CD4-positive, alpha-beta T cell treated with Interferon gamma for 1 hour (primary cell): ENCODE measurements at places on chromosomes 1 and 21.

DNA sequence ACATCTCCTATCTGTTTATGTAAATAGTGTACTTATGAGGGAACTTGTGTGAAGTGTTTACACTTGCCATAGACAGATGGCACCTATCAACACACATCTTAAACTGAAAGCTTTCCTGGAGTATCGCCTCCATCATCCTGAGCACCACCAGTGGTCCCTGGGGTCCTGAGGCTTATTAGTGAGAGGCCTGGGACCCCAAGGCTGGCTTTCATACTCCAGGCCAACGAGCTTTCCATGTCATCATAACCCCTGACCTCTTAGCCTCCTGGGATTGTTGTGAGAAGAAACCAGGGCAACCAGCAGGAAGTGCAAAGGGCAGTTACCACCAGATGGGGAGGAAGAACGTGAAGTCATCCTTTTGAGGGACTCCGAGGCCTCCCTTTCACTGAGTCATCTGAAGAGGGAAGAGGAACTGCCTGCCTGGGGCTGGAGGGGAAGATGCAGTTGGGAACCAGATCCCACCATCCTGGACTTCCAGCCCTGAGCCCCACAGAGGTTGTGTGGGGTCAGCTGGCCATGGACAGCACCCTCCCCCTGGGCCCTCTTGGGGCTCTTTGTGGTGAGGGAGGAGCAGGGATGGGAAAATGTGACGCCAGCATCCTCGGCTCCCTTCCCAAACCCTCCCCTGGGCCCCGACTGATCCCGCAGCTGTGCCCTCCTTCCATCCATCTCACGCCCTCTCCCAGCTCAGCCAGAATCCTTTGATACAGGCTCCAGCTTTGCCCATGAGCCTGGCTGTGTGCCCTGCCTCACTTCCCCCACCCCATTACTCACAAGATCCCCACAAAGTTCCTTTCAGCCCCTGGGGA, 5.8 kb downstream of the INKA2 start:
- DNase-seq: peak; percentile 75

DNA sequence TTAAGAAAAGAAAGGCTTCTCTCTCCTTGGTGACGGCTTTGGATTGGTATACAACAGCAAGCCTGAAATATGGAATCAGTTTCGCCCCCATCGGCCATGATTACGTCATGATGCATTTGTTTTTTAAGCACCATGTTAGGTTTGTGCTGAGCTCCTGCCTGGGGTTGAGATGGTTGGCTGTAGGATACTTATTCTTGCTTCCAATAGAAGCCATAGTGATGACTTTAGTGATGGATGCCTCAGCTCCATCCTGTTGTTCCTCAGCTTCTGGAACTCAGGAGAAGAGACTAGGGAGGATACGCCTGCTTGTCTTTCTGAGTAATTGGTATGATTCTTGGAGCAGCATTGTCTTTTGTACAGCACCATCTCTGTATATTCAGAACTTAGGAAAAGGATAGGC, 14.7 kb downstream of the XCL1 start:
- DNase-seq: no peak

DNA sequence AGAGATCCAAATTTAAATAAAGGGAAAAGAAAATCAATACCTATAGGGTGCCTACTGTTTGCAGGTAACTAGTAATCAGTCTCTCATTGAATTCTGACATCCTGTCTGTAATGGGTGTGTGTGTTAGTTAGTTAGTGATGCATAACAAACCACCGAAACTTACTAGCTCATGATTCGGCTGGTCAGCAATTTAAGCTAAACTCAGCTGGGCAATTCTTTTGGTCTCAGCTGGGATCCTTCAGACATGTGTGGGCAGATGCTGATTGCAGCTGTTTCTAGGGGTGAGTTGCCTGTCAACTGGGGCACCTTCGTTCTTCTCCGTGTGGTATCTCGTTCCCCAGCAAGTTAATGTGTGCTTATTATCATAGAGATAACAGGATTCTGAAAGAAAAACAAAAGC, 40.2 kb upstream of the ZNF124 start:
- DNase-seq: no peak

GRCh38 chr21:36223451-36223850, 66.8 kb downstream of the DOP1B start:
- DNase-seq: no peak

GRCh38 chr1:74835051-74835450, 102.1 kb downstream of the TYW3 start:
- no peak for DNase-seq

- no peak for DNase-seq
These were observed 11.7 kb upstream of the TNNI3K start for GRCh38 chr1:74223453-74223852.

- no peak for DNase-seq
These were observed 254.7 kb downstream of the NFIA start for GRCh38 chr1:61337037-61337436.

DNA sequence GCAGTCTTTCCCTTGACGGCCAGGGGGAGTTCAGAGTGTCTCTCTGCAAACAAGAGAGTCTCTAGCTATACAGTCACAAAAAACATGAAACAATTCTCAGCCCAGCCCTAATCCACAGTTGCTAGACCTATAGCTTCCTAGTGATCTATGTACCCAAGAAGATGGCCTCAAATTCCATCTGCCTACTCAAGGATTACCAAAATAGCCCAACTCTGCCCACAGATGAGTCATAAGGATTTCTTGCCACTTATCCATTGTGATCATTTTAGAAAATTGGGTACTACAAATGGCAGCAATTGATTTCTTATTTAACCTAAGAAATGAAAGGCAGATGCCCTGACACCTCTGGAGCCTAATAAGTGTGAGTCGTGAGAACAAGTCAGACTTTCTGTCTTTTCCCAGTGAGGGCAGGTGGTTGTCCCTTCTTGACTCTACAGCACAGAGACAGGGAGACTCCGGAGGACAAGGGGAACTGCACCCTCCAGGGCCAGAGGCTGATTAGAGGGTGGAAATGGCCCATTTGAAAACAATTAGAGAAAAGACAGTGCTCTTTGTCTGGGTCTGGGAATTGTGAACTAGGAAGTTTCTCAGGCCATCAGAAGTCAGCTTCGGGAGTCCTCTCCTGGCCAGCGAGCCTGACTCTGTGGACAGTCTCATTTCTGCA, 65.4 kb downstream of the ABCA4 start:
- DNase-seq: no peak
